Hematopoietic multipotent progenitor cell treated with erythropoietin and hydrocortisone succinate and interleukin-3 and kit ligand, for 6 days (in vitro differentiated cells): ENCODE measurements at places on chromosomes 1 and 21.

DNA sequence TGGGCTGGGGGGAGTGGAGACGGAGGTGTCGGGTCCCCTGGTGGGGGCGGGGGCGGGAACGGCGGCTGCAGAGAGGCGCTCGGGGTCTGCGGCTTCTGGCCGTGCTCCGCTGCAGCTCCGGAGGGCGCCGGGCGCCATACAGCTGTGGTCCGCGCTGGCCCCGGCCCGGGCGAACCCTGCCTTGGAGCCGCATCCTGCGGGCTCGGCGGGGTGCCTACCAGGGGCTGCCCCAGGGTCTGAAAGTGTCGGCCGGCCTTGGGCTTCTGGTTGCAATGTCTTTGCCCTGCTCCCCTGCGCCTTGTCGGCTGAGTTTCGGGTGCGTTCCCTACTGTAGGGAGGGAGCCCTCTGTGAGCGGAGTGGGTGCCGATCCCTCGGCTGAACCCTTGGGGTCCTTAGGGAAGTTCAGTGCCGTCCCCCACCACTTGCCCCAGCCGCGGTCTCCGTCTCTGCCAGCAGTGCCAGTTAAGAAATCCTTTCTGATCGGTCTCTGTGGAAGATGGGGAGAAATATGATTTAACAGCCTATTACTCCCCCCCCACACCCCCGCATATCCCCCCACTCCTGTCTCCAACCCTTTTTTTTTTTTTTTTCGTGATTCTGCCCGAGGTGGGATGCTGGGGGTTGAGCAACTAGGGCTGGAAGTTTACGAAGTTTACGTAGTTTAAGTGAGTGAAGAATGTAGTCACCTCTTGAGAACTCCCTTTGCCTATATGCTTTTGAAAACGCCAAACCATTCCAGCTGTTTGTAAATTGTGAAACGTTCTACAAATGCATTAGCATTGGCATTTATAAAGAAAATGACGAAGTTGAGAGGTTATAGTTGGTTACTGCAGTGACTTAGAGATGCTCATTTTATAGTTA lies 588 bp downstream of the NEXN start:
- DNase-seq = peak; percentile 48

- DNase-seq = no peak
Measured at GRCh38 chr1:166297993-166298392, 131.2 kb upstream of the FAM78B start.

GRCh38 chr1:51955797-51956527 lies 34.5 kb downstream of the RAB3B start:
- DNase-seq = no peak

- no peak for DNase-seq
Measured at GRCh38 chr1:4908486-4908885, 254.1 kb downstream of the AJAP1 start.

DNA sequence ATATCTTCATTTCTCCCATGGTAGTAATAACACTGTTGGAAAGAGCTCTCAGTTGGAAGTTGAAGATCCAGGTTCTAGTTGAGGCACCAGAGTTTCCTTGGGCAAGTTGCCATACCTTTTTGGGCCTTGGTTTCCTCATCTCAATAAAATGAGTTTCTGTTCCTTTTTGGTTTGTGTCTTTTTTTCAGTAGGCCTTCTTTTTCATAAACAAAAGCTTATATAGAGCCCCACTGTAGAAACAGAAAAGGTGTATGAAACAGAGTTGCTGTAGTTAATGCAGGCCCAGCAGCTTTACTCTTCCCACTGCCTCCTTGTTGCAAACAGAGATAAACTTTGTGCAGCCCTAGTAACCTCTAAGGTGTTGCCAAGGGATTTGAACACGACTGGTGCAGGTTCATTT lies 41.7 kb downstream of the WNT4 start:
- no peak for DNase-seq

GRCh38 chr1:204889681-204890383 lies 19.2 kb downstream of the NFASC start:
- DNase-seq = no peak

DNA sequence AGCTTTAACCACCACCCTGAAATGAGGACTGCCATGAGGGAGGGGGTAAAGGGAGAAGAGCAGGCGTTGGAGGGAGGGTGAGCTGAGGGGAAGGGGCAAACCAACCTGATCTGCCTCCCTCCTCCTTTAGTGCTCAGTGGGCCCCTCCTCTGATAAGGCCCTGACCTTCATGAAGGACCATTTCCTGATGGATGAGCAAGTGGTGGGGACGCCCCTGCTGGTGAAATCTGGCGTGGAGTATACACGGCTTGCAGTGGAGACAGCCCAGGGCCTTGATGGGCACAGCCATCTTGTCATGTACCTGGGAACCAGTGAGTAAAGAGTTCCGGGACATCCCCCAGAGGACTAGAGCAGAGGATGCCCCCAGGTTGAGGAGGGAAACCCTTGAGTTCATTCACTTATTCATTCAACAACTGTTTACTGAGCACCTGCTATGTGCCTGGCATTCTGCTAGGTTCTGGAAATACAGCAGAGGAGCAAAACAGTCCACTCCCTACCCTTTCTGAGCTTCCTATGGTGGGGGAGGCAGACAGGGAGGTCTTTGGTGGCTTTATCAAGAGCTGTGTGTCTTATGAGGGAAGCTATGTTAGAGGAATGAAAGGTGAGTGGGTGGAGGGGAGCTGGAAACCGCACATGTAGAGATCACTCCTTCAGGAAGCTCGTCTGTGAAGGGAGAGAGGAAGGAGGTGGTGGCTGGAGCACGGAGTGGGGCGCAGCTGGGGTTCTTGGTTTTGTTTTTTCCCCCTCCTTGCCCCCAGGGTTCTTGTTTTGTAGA lies 19.5 kb downstream of the SEMA4A start:
- no peak for DNase-seq

DNA sequence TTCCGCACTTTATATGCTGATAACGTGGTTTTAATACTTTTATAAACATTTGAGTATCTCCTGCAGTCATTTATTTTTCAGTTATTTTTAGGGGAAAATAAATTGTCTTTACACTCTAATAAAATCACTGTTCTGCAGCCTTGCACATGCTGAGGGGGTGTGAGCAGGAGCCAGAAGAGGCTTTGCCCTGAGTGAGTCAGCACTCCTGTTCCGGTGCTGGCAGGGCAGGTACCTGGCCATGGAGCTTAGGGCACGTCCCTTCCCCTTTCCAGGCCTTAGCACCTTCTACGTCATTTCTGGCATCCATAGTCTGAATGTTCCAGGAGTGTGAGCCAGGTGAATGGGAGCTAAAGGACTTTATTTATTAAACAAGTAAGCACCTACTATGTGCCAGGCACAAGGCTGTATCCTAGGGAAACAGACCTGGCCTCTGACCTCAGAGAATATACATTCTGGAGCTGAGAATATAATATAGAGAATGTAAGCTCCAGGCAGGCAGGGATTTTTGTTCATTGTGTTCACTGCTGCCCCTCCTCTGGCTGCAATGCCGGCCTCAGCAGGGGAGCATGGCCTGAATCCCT lies 402.9 kb downstream of the PTPRU start:
- DNase-seq = no peak

- DNase-seq = peak; percentile 55
Measured at GRCh38 chr1:152495066-152495675, 15.4 kb upstream of the LCE5A start.

DNA sequence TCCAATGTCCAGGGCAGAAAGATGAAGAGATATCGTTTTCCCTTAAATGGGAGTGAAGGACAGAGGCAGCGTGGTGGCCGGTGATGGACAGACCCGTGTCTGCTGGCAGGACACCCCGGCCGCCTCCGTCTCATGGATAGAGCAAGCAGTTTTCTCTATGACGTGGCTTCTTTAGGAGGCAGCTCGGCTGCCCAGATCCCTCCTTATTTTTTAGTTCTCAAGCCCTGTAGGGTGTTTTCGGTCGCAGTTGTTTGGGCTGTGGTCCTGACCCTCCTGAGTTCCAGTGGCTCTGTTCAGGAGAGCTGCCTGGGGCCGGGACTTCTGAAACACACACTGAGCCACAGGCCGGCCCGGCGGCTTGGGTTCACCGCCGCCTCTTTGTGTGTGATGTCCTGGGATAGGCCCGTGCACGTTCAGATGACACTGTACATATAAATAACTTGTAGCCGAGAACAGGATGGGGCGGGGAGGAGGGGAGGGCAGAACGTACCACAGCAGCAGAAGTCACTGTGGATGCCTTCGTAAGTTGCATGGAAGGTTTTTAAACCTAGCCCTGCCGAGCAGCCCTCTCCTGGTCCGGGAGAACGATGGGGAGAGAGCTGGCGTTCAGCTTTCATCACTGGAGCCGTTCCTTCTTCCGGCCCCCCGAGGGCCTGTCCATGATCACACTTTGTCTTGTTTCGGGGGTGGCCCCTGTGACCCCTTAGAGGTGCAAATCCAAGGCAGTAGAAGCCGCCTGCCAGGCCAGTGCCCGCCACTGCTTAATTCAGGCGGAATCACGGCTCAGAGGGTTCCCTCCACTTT lies 65.2 kb downstream of the SIK1 start:
- no peak for DNase-seq

DNA sequence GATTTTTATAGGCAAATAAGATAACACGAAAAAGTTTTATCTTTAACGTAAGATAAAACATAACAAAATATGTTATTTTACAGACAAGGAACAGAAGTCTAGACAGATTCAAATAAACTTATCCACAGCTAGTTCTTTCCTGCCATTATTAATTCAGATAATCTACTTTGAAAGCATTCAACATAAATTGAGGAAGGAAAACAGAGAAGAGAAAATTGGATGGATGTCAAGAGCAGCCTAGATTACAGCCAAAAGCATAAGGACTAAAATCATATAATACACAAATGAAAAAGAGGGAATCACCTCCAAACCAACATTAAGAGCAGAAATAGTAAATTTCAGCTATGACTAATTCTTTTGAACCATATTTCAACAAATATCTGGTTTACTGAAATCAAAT lies 15.5 kb downstream of the TRIM33 start:
- DNase-seq = no peak
